ENCODE measurements at places on chromosomes 3 and 15.
A peak's percentile ranks its signal among the peaks of the same experiment; 100 is the strongest.

- no peak for DNase-seq
These were observed 209.6 kb upstream of the MCTP2 start for GRCh38 chr15:94021621-94022320.

GRCh38 chr3:158777161-158777873 is 24.5 kb upstream of the MFSD1 start:
- DNase-seq: no peak

DNA sequence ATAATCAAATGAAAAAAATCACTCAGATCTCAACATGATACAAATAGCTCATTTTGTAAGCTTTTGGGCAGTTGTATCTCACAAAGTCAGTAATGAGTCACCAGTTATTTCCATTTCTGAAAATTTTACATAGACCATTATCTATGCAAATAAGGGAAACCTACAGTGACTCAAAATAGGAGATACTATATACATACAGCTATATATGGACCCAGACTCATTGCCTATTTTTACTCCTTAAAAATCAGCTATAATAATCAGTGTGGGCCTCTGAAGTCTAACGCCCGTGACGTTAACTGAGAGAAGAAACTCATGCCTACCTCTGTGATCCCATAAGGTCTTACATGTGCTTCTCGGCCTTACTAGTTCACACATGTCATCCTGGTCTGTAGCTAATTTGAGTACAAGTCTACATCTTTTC is 31.6 kb downstream of the LRIG1 start:
- DNase-seq: no peak

- DNase-seq: no peak
These were observed 208.7 kb upstream of the LRIG1 start for GRCh38 chr3:66709532-66709931.

DNA sequence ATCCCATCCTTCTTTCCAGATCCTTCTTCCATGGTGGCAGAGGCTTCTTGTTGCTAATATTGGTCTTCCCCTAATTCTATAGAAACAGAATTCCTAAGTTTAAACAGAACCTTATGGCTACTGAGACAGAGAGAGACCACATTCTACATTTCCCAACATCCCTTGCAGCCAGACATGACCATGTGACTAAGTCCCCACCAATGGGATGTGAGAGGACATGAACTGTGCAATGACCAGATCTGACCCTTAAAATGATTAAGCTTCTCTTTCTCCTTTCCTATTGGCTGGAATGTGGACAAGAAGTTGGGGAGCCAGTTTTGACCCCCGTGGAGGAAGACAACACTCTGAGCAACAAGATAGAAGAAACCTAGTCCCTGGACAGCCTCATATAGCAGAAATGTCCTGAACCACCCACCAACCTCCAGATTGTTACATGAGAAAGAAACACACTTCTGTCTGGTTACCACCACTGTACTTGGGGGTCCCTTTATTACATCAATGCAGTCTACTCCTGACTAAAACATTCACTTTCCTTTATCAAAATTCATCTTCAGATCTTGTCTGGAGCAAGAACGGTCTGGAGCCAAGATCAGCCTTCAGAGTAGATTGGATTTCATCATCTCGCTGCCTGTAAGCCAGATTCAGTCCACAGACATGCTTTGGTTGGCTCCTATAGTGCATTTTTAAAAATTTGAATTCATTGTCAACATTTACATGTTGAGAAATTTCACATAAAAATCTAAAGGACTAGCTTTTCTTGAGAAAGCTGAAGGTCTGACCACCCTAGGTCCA is 183.9 kb downstream of the SHQ1 start:
- no peak for DNase-seq

DNA sequence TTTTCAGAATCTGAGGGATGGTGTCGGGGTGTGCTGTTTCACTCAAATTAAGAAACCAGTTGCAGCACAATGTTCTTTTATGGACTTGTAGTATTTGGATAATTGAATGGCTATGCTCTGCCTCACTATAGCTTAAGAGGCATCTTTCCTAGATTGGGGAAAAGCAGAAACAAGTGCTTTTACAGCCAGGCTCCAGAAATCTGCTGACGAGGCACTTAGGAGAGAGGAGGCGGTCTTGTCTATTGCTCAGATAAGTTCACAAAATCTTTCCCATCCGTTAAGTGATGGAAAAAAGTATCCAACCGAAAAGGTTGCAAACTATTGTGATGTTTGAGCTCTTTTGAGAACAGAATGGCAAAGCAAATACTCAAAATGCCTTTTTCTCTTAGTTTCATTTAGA is 336.1 kb upstream of the RARB start:
- DNase-seq: no peak

- no peak for DNase-seq
These were observed 222.5 kb downstream of the NR2F2 start for GRCh38 chr15:96553006-96553405.

DNA sequence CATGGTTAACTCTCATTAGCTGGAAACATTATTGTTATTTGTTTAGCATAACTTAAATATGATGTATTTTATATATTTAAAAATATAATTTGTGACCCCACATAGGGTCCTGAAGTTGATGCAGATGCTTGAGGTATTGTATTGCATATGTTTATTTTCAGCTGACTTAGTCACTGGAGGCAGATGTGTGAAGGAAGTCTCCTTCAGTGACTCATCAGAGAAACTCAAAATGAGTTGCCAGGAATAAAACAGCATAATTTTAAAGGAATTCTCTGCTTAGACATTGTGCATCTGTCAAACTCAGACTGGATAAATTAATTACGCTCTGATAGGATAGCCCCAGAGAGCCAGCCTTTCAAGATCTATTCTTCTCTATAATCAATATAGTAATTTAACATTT is 7.9 kb upstream of the OR4F6 start:
- peak; percentile 29 for DNase-seq

GRCh38 chr3:117756563-117756962 is 1047.0 kb downstream of the TUSC7 start:
- no peak for DNase-seq

DNA sequence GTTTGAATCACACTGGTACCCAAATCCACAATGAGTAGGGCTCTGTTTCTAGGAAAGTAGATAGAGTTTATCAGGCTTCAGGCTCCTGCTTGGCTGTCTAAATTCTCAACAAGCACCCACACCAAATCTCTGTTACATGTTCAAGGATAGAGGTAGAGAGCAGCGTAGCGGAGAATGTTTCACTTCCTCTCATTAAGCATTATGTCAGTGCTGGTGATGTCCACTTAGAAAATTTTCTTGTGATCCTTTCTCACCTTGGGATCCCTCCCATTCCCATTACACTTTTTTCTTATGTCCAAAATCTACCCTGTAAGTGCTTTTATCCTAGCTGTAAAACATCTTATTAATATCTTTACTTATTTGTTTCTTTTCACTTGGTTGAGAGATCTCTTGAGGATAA is 34.7 kb upstream of the GCSAM start:
- DNase-seq: no peak

DNA sequence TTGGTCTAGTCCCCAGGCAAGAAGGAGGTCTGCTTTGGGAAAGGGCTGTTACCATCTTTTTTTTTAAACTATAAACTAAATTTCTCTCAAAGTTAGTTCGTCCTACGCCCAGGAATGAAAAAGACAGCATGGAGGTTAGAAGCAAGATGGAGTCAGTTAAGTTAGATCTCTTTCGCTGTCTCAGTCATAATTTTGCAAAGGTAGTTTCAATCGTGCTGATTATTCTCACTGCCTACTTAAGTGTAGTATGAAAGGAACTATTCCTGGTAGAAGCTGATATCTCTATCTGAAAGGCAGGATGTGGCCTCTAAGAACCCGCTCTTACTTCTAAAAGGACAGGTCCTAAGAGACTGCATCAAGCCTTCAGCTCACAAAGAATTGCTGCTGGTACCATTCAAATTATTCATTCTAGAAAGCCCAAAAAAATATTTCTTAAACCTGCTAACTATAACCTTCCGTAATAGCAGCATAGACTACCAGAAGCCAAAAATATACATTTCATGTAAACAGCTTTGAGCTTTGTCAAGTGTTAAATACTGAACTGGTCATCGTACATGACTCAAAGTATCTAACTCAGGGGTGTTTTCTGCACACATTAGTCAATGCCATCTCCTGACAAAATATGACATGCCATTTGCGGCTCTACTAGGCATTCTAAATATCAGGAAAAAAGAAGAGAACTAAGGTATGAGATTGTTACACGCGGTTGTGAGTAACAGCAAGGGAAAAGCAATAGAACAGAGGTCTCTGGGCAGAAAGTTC is 96.0 kb upstream of the CCDC80 start:
- DNase-seq: no peak

DNA sequence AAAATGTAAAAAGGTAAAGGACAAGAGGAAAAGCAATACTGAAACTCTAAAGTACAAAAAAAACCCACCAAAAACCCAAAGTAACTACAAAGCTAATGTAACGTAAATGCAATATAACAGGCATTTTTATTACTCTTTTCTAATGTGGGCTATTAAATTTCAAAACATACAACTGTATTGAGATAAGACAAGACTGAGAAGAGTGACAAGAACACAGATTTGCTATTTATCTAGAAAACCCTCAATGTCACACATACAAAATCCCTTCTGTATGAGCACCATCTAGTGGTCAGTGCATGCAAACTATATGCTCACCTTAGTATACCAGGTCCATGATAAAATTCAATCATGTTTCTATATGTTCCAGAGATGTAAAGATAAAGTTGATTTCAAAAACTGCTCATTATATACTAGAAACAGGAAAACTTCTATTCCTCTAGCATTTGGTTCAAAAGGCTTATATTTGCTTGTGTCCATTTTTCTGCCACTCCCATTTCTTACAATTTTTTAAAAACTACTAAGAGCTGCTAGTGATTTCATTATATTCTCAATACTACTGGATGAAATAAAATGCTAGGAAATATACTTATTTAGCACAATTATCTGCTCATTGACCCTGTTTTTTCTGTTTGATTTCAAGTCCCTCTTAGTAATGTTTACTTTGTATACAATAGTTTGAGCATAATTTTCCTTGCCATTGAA is 111.4 kb downstream of the DLG1 start:
- peak; percentile 76 for DNase-seq

DNA sequence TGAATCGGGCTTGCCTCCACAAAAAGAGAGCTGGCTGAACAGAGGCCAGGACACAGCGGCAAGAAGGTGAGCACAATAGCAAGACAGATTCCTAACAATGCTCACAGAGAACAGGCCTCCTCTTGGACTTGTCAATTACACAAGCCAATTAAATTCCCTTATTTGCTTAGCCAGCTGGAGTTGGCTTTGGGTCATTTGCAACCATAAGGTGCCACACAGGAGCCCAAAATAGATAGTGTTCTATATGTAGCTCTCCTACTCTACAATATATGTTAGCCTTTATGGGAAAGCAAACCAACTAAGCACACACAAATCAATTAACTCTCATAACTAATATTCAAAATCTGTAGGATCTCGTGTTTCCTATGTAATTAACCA is 335.6 kb downstream of the FOXP1 start:
- no peak for DNase-seq

GRCh38 chr3:30233913-30234646 is 372.3 kb upstream of the TGFBR2 start:
- no peak for DNase-seq

- DNase-seq: no peak
These were observed 339.1 kb downstream of the NTRK3 start for GRCh38 chr15:87917480-87917879.

GRCh38 chr3:48951764-48952163 is 33.1 kb downstream of the ARIH2 start:
- DNase-seq: no peak

DNA sequence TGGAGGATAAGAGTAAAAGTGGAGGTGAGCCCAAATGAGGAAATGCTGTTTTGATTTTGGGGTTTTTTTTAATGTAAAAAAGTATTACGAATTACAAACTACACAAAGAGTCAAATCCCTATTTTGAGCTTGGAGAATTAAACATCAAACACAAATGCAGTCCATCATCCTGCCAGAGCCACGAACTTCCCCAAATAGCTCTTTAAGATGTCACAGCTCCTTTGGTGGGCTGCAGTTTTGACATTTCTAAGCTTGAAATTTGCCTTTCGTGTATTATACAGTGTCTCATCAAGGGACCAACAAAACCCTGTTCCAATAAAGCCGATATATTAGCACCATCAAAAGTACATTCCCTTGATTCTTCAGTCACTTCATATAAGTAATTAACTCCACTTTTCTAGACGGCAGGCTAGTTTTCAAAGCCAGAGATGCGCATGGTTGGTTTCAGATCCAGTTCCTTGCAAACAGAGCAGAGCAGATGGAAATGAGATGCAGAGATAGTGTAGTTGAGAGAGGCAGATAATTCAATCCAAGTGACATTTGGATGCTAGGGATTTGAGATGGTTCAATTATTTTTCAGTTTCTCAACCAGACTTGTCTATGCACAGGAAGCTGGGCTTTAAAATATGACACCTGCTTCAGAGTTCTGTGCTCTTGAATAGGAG is 580.9 kb downstream of the EDEM1 start:
- DNase-seq: peak; percentile 21

DNA sequence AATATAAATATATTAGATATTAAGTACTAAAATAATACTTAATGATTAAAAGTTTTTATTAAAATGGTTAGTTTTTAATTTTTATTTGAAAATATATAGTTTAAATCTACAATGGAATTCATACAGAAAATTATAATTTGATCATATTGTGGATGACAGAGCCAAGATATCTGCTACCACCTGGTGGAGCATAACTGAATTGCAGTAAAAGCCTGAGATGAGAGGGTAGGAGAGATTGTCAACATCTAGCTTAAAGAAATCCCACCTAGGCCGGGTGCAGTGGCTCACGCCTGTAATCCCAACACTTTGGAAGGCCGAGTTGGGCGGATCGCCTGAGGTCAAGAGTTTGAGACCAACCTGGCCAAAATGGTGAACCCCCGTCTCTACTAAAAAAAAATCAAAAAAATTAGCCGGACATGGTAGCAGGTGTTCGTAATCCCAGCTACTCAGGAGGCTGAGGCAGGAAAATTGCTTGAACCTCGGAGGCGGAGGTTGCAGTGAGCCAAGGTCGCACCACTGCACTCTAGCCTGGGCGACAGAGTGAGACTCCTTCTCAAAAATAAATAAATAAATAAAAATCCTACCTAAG is 25.1 kb upstream of the CSTA start:
- DNase-seq: peak; percentile 53

- no peak for DNase-seq
These were observed 242.8 kb downstream of the CHST2 start for GRCh38 chr3:143362115-143362991.

DNA sequence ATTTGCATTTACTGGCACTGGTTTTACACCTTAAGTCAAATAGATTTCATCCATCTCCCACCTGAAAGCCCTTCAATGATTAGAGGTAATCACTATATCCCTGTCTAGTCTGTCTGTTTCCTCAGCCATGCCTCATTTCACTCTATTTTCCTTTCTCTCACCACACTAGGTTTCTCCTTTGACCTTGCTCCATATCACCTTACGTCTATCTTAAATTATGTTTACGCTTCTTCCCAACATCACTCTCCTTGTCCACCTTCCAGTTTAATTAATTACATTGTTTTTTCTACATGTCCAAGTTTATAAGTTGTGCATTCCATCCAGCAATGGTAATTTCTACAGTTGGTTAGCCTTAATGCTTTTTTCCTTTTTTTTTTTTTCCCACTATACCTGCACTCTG is 396.7 kb upstream of the PDZRN3 start:
- no peak for DNase-seq
